ENCODE measurements at places on chromosomes 7 and 10.

GRCh38 chr10:121791761-121792160 is 136.1 kb downstream of the ATE1 start:
- no peak for DNase-seq

DNA sequence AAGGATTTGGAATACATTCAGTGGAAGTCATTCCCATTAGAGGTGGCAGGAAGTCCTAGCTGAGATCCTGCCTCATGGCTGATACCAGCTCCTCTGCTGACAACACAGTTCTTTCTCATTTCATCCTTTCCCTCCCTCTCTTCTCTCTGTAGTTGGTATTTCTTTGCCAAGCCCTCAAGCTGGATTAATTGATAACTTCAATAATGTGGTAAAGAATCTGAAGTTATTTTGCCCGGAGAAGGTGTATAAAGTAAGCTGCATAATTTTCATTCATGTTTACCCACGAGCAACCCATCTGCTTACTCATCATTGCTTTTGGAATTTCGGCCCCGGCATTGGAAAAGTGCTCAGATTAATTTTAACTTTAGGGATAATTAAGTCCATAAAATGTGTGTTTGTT is 85.2 kb upstream of the PLPP4 start:
- no peak for DNase-seq

DNA sequence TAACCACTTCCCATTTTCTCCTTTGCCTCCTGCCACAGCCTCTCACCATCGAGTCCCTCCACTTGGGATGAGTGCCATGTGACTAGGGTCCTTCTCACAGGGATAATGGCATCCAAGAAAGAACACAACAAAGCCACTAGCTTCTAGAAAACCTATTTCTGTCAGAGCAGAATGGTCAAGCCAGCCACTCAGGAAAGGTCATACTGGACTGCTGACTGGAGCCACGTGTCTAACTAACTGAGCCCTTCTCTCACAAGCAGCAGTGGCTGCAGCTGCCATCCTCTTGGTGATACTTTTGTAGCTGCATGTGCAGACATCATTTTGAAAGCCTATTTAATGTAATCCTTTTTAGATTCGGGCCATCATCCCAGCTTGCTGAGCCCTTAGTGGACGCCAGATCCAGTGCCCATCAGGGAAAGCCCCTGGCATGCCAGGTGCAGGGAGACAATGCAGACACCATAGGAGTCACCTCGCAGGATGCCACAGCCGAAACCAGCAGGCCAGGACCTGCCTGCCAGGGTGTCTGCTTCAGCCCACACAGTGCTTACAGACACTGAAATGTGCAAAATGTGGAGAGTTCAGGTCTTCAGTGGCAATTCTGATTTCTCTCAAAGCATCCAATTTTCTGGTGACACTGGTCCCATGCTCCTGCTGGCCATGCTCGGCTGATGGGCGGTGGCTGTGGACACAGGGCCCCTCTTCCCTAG is 98.3 kb upstream of the DDC start:
- no peak for DNase-seq

DNA sequence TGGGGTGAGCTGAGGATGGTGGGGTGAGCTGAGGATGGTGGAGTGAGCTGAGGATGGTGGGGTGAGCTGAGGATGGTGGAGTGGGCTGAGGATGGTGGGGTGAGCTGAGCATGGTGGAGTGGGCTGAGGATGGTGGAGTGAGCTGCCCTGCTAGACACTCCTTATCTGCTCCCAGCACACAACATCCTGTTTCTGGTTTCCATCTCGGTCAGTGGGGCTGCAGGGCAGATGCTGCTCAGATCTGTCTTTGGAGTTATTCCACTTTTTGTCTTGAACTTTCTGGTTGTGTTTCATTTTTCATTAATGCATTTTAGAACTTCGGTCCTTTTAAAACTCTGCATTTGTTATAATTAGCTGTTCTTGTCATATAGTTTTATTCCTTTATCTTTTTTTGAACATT is 67.9 kb upstream of the ANTXRL start:
- DNase-seq: no peak

GRCh38 chr10:106402458-106402857 is 762.0 kb downstream of the SORCS1 start:
- DNase-seq: no peak

GRCh38 chr10:109430043-109430760 is 493.1 kb downstream of the XPNPEP1 start:
- DNase-seq: no peak

GRCh38 chr7:24169077-24169624 is 114.8 kb upstream of the NPY start:
- no peak for DNase-seq

DNA sequence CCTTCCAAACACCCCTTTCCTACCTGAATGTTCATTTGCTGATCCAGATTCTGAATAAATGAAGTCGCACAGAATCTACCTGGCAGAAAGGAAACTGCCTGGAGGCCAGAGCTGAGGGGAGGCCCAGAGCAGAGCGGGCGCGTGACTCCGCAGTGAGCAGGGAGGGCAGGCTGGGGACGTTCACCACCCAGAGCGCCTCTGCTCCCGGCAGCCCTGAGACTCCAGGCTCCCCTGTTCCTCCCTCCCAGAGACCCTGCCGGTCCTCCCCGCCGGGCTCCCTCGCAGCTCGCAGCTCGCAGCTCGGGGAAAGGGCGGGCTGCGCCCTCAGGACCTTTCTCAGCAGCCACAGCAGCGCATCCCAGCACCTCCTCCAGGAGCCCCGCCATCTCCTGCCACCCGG is 176.7 kb upstream of the ZNF32 start:
- DNase-seq: no peak

GRCh38 chr10:6161921-6162320 is 40.8 kb upstream of the PFKFB3 start:
- no peak for DNase-seq

DNA sequence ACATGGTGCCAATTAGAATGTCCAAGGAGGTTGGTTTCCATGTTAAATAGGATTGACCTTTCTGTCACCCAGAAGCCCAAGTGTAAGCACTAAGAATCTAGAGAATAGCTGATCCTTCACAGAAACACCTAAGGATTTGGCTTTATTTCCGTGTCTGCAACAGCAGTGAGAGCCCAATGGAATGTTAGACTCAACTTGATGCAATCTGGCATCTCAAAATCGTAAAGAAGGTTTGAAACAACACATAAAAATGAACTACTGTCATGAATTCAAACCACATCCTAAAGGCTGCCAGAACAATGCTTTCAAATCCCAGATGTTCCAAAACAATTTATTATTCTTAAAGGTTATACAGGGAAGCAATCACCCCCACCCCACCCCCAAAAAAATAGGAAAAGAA is 18.6 kb downstream of the PPP1R3C start:
- DNase-seq: no peak

DNA sequence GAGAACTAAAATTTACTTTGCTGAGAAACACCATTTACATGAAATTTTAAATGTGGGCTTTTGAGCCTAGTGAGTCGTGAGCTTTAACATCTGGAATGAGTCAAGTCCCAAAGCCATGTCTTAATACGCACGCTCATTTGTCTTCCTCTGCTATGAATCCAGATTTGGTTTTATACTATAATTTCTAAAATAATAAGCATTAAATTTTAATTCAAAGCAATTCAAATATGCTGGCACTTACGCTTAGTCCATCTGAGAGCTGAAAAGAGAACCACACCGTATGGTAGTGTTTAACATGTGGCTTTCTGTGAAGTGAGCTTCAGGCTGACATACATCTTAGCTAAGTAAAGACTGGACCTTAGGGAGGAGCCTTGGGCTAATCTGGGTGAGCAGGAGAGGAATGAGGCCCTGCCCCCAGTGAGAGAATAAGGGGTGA is 52.2 kb downstream of the CUBN start:
- DNase-seq: no peak

DNA sequence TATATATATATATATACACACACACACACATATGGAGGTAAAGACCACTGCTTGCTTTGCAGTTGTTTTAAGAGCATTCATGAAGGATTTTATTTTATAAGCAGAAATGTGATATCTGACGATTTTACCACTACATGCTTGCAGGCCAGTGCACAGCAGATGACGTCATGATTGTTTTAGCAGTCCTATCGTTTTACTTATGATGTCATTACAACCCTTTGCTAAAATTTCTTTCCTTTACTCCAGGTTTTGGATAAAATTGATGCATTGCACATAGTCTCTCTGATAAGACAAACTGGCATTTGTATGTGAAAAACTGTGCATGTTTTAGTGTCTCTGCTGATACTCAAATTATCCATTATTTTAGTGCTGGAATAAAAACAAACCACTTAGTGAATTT is 9.2 kb downstream of the EGFR start:
- DNase-seq: no peak

DNA sequence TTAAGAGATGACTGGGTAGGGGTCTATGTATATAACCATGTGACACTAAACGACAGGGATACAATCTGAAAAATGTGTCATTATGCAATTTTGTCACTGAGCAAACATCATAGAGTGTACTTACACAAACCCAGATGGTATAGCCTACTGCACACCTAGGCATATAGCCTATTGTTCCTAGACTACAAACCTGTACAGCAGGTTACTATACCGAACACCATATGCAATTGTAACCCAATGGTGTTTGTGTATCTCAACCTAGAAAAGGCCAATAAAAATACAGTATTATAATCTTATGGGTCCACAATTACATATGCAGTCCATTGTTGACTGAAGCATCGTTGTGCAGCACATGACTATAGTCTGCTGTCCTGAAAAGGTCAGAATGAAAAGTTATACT is 22.9 kb downstream of the STRIP2 start:
- DNase-seq: no peak

GRCh38 chr7:22962775-22963350 is 51.1 kb downstream of the HYCC1 start:
- no peak for DNase-seq

GRCh38 chr10:1559311-1559710 is 178.0 kb downstream of the ADARB2 start:
- DNase-seq: no peak

DNA sequence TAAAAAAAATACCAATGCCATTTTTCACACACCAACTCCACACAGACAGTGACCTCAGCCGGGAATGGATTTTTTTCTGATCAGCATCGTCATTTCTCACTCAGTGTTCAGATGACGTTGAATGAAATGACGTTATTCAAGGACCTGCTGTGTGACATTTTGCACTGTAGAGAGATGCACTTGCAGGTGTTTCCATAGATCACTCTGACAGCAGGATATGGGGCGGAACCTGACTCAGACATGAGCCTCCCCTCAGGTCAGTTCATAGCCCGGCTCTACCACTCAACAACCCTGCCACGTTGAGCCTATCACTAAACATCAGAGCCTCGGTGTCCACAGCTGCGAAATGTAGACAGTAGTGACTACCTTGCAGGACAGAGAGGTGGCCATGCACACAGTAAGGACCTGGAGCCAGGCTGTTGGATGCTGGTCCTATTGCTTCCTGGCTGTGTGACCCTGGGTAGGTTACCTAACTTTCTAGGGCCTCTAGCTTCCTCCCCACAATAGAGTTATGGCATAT is 41.4 kb upstream of the ANTXRL start:
- DNase-seq: no peak

- DNase-seq: no peak
Observed at GRCh38 chr10:95277614-95278013, 13.2 kb downstream of the PDLIM1 start.

DNA sequence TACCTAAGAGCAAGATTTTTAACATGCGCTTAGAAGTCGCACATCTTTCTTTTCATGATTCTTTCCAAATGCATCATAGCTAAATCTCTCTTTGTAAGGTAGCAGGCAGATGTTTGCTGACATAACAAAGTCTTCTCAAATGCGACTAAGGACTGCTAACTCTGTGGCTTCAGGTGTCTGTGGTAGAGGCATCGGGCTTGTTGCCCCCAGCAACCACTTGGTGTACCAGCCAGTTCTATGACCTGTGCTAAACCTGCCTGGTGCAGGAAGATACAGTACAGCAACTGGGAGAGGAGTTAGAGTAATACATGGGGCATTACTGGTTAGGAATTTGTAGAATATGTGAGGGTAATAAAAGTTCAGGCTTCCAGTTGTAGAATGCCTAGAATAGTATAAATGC is 654.1 kb downstream of the NRG3 start:
- no peak for DNase-seq

DNA sequence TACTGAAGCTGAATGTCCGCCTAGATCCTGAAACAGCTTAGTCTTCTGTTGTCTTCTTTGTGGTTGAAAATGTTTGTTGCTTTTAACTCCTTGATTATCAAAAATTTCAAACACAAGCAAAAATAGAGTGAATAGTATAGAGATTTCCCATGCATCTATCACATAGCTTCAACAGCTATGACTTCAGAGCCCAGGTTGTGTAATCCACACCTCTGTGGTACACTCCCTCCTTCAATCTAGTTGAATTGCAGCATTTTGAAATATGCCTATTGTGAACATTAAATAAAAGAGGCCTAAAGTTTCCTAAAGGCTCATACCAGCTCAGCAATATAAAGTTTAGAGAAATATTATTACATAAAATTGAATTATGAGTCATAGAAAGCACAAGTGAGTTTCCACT is 204.7 kb upstream of the HDAC9 start:
- DNase-seq: no peak

- DNase-seq: no peak
Observed at GRCh38 chr7:151404216-151405011, 5.4 kb downstream of the WDR86 start.

- peak; percentile 30 for DNase-seq
Observed at GRCh38 chr7:138460649-138461607, 869 bp downstream of the TRIM24 start.

DNA sequence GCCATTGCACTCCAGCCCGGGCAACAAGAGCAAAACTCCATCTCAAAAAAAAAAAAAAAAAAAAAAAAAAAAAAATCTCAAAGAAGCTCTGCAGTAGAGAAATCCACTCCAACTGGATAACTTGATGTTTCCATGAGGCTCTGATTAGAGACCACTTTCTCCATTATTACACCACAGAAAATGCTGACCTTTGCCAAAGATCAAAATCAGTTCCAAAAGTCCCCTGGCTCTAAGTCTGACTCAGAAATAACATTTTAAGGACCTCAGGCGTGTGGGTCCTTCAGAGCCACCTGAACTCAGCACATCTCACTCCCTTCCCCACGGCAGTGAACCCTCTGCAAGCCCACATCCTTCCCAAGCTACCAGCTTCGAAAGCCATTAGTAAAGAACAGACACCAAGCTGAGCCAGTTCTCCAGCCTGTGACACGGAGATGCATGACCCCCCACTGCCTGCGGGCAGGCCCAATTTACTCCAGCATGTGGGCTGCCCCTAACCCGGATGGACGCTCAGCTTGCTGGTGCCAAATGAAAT is 13.8 kb upstream of the TMEM120A start:
- no peak for DNase-seq

GRCh38 chr7:4681886-4682620 is at the start of gene FOXK1:
TSS of gene FOXK1 (plus strand) at chr7:4682295. CDS start at chr7:4682309, 14 bp downstream.
- DNase-seq: peak; percentile 23

GRCh38 chr7:5426226-5426475 is 2.5 kb upstream of the TNRC18 start:
- DNase-seq: no peak

GRCh38 chr7:116354171-116354545 is 143.8 kb downstream of the TES start:
- no peak for DNase-seq

Data from NCI-H2029 treated with DMSO at 0.1 percent for 48 hours (cell line).